Naive thymus-derived CD8-positive, alpha-beta T cell (primary cell): ENCODE measurements at places on chromosomes 6 and 20.

DNA sequence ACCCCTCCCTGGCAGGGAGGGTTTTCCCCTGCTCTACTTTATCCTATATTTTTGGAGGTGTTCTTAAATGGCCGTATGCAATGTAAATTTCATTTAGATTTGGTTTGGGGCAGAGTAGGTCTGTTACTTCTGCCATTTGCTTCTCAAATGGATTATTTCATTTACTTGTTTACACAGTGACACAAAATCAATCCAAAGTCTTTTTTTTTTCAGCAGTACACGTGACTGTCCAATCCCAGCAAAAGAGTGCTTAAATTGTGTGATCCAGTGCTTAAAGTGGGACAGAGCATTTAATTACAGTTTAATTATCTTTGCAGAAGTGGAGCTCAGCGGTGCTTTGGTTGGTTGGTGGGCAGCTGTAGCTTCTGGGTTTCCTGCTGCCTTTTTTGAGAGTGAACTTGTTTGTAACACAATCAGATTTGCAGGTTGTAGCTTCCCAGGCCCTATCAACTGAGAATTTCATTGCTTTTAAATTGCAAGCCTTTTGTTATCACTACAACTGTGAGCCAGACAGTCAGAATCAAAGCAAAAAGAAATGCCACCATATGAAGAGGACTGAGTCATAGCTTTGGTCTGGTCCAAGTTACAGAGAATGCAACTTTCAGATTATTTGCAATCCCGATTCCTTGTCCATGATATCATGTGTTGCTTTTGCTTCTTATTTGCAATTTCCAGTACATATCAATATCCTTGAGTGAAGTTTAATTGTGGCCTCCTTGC is 216.9 kb downstream of the DOK5 start:
- no peak for DNase-seq

DNA sequence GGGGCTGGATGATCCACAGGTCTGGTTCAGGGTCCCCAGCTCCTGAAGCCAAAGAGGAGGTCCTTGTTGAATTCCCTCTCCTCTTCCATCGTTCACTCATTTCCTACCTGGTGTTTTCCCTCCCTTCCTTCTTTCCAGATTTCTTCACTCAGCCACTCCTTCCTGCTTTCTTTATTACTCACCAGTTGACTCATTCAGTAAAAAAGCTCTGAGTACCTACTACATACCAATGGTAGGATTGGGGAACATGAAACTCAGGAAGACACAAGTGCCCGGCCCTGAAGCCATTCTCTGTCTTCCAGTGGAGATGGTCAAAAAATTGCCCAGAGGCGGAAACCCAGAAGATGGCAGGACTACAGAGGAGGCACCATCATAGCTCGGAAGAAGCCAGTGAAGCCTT is 11.9 kb upstream of the NSFL1C start:
- DNase-seq = no peak

DNA sequence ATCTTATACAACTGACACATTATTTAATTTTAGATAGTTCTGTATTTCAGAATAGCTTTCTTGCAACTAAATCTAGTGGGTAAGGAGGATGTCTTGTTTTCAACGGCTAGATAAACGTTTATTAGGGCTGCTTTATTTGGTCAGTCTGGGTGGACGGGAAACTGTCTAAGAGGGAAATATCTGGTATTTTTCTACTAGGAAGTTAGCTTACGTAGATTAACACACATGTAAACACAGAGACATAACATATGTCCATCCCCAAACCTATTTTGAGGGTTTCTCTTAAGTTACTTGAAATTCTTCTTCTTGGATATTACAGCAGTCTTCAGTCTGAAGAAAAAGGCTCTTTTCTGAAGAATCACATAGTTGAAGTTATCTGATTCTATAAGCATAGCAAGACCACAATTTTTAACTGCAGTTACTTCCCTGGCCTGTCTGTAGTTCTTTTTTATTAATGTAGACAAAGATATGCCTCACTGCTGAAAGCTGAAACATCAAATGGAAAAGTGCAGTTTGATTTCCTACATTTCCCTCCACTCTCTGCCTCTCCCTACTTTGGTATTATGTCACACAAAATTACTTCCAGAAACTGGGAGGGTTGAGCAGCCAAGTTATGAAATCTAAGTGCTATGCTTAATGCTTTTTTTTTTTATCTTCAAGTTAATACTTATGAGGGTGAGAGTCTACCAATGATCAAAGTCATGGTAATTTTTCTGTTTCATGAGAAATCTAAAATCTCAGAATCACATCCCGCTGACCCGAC is 37.4 kb downstream of the PLAGL1 start:
- no peak for DNase-seq

- no peak for DNase-seq
These were observed 643.8 kb downstream of the DHX35 start for GRCh38 chr20:39605908-39606307.

- no peak for DNase-seq
These were observed 77.2 kb downstream of the MDGA1 start for GRCh38 chr6:37620519-37620918.

DNA sequence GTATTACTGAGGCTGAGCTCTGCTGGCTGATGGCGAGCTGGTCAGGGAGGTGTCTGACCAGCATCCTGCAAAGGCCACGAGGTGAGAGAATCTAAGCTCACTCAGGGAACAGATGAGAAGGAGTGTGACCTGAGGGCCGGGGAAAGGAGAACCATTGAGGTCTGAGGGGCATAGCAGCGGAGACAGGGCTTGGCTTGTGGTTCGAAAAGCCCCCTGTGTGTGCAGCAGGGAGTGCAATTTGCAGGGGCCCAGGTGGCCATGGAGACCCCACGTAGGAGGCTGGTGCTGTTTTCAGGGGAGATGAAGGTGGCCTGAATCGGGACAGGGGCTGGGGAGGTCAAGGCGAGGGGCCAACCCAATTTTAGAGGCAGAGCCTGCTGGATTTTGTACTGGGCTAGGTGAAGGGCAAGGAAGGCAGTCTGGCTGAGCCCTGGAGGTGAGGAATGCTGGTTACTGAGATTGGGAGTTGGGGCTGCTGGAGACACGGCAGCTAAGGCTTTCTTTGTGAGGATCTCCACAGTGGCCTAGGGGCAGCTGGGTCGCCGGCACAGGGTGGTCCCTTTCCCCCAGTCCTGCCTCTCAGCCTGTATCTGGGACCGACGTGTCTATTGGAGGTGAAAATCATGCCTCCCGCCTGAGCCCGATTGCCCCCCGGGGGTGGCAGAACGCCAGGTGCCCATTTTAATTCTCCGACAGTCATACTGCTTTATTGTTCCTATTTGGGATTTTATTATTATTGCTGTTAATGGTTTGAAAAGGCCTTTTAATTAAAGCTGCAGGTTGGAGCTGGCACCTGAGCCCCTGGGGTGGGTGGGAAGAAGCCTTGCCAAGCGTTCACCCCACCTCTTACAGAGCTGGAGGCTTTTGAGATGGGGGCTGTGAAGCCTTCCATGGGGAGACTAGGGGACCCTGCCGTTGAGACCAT is 28.4 kb downstream of the DLGAP4 start:
- DNase-seq = no peak

DNA sequence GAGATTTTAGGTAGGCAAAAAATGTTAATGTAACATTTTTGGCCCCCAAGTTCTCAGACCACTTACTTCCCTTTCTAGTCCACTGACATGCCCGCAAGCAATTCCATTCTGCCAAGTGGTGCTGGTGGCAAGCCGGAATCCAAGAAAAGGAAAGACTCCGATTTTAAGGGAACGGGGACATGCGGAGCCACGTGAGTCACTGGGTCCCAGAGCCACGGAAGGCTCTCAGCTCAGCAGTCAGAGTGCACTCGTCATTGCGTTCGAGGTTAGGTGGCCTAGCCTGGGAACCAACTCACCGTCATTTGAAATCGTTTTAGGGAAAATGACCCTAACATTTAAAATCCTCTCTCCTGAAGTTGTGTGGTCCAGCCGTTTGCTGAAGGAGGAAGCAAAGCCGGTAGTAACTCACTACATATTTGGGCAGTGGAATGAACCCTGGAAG is 711 bp upstream of the SIRT5 start:
- no peak for DNase-seq
